Inflammatory macrophage (primary cell): ENCODE measurements at places on chromosomes 1 and 21.

GRCh38 chr1:171081314-171081753 is 9.4 kb upstream of the FMO3 start:
- DNase-seq, result no peak

DNA sequence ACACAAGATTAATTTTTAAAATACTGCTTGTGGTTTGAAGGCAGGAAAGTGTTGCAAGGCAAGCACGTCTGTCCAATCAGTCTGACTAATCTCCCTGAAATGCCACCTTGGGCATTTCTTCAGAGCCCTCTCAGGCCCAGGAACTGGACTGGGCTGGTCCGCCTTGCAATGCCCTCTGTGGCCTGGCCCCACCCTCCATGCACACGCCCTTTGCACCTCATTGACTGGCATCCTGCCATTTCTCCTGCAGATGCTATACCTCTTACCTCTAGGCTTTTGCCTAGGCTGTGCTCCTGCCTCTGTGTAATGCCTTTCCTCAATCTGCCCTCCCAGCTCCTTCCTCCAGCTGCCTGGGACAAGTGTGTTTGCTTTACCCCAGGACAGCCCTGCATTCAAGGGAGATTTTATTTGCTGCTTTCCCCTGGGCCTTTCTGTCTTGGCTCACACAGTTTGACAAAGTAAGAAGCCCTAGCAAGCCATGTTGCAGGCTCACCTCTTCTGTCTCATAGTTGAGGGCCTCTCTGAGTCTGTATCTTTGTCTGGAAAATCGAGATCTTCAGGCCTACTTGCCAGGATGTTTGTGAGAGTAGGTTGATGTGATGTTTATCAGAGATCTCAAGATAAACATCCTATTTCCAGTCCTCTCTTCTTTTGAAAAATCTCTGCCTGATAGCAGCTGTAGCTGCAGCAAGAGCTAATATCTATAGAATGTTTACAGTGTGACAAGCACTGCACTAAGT is 149.2 kb upstream of the JUN start:
- DNase-seq, result peak; percentile 49

GRCh38 chr21:21290751-21291150 is 292.5 kb downstream of the NCAM2 start:
- DNase-seq, result no peak

DNA sequence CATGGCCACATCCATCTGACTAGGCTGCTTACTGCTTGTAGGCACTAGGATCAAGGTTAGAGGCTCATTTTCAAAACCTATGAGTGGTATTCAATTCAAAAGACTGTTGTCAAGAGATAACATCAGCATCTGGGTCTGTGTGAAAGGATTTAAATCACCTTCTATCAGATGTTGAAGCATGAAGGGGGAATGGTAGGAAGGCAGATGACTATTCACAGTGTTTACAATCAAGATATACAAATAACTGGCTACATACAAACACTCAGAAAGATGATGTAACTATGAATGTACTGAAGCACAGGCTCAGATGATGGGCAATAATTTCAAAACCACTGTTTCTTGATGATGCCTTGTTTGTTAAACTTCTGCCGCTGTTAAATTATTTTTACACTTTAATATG is 249.2 kb downstream of the SLC45A1 start:
- no peak for DNase-seq

- DNase-seq, result no peak
Measured at GRCh38 chr21:41919666-41920398, 34.0 kb downstream of the C2CD2 start.

DNA sequence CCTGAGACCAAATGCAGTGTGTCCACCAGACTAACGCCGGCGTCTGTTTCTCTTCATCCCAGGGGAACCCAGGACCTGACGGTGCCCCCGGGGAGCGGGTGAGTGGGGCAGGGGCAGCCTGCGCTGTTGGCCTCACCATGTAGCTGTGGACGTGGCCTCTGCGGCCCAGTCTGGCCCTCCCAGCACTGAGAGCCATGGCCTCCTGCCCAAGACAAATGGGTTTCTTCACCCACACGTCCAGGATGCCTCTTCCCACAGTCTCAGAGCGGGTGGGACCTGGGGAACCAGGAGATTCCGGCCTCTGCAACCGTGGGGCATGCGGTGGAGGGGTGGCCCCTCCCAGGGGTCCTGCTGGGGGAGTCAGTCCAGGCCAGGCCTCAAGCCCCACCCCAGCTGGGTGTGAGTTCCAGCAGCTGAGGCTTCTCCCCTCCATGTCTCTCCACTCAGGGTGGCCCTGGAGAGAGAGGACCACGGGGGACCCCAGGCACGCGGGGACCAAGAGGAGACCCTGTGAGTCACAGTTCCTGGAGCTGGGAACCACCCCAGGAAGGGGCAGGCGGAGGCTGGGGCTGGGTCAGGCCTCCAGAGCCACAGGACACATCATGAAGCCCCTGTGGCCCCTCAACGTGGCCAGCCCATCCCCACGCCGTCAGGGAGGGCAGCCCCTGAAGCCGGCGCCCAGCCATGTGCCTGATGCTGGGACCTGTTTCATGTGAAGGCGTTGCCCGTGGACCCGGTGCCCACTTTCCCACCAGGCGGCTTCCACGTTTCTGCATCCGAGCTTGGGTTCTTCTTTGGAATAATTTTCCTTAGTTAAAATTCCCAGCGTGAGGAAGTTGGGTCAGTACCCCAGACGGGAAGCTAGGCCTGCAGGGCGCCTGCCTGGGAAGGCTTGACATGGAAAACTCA is 11.0 kb downstream of the COL6A1 start:
- DNase-seq, result no peak

DNA sequence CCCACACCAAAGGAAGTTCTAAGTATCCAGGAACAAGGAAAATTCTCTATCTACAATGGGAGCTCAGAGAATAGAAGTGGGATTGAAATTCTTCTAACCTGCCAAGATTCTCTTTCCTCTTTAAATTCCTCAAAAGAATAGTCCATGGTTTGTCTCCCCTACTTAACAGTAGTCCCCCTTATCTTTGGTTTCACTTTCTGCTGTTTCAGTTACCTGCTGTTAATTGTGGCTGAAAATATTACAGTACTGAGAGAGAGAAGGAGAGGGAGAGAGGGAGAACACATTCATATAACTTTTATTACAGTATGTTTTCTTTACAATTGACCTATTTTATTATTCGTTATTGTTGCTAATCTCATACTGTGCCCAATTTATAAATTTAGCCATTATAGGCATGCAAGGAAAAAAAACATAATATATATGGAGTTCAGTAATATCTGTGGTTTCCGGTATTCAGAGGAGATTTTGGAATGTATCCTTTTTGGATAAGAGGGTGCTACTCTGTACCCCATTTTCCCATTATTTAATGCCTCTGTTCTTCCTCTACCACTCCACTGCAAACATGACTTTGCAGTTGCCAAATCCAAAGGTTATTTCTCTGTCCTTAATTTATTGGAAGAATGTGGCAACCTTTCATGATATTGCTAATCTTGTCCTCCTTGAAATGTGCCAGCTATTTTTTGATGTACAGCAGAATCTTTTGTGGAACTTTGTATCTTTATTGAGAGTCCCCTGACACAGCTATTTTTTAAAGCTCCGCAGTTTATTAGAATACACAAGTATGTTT is 68.0 kb downstream of the USP25 start:
- DNase-seq, result no peak

DNA sequence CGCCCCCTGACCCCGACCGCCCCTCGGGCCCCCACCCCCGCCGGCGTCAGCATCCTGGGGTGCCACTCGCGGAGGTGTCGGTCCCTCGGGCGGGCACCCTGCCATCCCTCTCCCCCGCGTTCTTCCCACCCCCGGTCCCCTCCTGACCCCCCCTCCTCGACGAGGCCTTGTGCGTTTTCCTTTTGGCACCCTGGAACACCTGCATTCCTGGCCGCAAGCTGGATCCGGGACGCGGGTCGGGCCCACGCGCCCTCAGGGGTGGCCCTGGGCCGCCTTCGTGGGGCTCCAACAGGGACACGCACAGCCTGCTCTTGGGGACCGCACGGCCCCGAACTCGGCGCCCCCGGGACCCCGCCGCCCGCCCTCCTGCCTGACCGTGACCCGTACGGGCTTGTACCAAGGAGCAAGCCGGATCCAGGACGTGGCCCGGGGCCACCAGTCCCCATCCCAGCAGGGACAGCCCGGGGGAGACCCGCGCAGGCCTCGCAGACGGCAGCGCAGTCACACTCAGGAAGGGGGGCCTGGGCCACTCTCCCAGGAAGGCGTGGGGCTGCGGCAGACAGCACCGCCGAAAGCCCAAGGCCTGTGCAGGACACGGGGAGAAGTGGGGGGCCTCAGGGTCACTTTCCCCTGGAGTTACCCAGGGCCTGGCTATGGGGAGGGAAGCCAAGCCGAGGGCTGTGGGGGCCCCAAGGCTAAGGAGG is 579 bp upstream of the SLC19A1 start:
- no peak for DNase-seq

GRCh38 chr1:184739070-184739469 is 15.6 kb downstream of the EDEM3 start:
- DNase-seq, result no peak

DNA sequence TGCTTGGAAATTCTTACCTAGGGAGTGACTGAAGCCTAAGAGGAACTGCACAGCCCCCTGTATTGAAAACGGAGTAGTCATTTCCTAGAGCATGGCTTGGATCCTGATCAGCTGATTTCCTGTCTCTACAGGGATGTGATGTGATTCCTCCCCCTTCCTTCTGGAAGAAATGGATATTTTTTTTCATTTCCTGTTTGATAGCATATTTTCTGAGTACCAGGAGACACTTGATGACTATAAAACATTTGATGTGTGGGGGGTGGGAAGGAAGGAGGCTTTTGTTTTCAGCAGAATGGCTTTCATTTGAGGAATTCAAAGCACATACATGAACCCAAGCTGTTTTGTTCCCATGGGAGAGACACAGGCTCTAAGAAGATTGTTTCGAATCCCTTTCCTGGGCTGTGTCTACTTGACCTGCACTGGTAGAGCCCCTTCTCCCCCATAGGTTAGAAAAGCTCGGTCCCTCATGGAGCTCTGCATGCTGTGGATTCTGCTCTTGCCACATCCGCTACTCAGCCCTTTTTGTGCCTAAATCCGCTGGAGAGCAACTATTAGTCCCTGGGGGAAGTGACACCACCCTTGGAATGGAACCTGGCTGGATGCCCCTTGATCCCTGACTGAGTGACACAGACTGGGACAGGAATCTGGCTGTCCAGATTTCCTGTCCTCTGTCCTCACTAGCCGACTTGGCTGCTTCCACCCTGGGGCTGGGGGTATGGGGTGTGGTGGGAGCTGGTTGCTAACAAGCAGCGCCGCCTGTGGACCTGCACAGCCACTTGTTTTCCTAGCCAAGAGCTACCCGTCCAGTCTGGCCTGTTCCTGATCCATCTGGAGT is 71.8 kb upstream of the MACF1 start:
- DNase-seq, result no peak

- DNase-seq, result no peak
Measured at GRCh38 chr1:2471587-2472001, 4.5 kb upstream of the PLCH2 start.

DNA sequence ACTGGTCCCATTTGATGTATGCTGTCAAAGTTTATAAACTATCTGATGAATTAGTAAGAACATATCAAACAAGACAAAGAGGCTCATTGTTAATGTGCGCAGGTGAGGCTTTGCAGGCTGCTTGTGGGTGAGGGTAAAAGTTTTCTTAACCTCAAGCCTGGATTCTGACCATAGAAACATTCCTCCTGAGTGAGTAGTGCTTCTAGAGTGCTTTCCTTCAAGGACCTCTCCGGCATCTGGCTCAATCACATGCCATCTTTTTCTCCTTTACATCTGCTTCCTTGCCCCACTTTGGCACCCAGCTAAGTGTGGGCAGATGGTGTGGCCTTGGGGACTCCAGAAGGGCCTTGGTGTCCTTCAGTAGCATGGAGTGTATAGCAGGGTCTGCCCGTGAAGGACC is 104.0 kb downstream of the ROR1 start:
- no peak for DNase-seq

GRCh38 chr1:10014016-10014415 is 17.0 kb downstream of the RBP7 start:
- no peak for DNase-seq

- DNase-seq, result no peak
Measured at GRCh38 chr1:109917051-109917767, 6.6 kb downstream of the CSF1 start.

- DNase-seq, result no peak
Measured at GRCh38 chr1:79903321-79903720, 896.8 kb upstream of the ADGRL4 start.

- DNase-seq, result no peak
Measured at GRCh38 chr1:177065430-177065829, 99.1 kb downstream of the ASTN1 start.

GRCh38 chr1:85297855-85298629 is 21.6 kb upstream of the BCL10 start:
- no peak for DNase-seq

DNA sequence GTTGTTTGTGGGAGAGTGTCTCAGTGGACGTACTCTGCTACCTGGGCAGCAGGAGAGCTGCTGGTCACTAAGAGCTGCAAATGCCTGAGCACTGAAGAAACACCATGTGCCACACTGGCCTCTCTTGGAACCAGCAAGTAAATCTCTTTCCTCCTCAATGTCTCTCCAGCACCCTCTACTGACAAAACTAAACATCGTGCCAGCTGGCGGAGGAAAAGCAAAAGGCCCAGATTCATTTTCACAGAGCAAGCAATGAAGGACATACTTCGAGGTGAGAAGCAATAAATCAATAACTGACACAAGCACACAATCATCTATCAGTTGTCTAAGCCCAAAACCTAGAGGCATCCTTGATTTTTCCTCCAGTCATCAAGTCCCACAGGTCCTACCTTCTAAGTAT is 78.1 kb downstream of the RERE start:
- no peak for DNase-seq

DNA sequence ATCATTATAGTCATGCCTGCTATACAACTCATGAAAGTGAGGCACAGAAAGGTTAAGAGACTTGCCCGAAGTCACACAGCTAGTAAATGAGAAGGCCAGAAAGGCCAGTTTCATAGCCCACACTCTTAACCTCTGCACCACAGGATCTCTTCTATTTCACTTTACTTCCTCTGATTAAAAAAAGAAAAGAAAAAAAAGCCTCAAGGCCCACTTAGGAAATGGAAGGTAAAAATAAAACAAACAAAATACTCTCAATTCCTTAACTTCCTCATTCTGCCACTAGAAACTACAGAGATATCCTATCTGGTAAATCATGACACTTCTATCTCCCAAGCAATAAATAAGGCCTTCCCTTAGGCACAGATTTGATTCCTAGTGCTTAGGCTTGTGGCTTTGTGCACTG is 7.6 kb upstream of the ENAH start:
- DNase-seq, result peak; percentile 7

DNA sequence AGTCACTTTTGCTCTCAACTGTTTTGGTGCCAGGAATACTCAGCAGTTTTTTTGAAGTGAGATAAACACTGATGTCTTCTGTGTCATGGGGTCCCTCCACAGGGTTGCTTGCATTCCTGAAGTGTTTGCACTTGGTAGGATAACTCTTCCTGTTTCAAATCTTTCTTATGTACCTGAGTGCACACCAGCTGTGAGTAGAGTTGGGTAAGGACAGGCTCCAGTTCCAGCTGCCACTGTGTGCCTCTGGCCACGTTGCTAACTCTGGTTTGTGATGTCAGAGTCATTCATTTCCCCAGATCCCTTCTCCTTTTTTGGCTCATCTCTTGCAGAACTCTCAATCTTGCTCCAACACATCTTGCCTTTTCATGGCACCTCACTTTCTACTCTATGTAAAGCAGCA is 356.3 kb upstream of the B3GALT2 start:
- DNase-seq, result peak; percentile 62
